ENCODE measurements at places on chromosomes 11 and 22.

- no peak for DNase-seq
Measured at GRCh38 chr11:134532131-134532920, 120.3 kb upstream of the B3GAT1 start.

DNA sequence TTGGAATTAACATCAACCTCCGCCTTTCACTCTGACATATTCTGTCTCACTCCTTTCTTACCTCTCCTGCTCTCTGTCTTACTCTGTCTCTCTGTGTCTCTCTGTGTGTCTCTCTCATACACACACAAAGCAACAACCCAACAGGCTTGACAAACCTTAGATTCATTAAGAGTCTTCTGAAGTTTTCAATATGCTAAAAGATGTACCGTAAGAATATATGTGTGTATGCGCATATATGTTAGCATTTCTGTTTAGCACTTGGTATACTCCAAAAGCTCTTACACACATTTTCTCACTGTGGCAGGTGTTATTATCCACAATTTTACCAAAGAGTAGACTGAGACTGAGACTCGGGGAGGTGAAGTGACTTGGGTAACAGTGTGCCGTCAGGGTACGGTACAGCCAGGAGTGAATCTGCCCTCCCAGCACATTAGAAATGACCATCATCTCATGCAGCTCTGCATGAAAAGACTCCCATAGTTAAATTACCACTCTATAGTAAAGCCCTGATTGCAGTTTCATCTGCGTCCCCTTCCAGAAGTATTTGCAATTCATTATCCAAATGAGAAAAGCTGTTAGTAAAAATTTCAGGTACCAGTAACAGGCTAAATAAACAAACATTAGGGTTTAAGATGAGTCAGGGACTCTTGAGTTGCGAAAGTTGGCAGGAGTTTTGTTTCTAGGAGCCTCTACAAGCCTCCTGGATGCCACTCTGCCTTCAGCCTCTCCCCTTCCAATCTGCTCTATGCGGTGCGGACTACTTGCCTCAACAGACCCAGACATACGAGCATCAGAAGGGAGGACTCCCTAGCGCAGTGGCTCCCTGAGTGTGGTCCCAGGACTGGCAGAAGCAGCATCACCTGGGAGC, 195.2 kb upstream of the TMEM45B start:
- no peak for DNase-seq

DNA sequence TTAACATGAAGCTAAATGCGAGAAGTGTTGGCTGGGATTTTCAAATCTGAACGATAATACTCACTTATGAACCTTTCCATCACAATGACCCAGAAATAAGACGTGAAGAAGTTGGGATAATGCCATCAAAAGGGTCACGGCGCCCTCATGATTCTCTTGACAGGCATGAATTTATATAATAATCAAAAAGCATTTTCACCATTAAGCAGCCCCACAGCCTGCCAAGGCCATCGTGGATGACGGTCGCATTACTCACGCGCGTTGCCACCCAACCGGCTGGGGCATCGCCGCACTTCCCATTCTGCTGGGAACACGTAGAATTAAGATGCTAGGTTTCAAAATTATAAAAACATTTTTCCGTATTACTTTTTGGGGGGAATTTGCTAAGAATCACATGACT, 18.9 kb upstream of the GAL start:
- no peak for DNase-seq

- DNase-seq, result peak; percentile 65
Measured at GRCh38 chr11:67584205-67584880, 731 bp downstream of the GSTP1 start.

DNA sequence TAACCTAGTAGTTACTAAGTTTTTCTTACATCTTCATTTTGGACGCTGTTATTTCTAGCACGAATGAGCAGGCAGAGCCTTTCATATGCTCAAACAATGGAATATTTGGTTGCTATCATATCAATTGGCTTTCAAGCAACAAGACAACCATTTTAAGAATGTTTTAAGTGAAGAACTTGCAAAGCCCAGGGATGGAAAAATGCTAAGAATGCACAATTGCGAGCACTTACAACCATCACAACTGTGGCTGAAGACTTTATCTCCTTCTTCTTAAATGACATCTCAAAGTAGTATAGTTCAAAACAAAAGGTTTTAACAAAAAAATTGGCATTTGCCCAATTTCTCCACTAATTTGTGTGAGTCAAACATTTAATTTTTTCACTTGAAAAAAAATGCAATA, 8.3 kb upstream of the MMP1 start:
- DNase-seq, result no peak

- DNase-seq, result no peak
Measured at GRCh38 chr22:39946126-39946502, 14.1 kb upstream of the TMA7B start.
